Activated T-helper 1 cell treated with anti-CD3 and anti-CD28 coated beads, Interleukin-2, amount 50 U/mL, for 16 hours (primary cell): ENCODE measurements at places on chromosomes 12 and 14.

GRCh38 chr12:55830601-55831446, 1.4 kb upstream of the DNAJC14 start:
- no peak for DNase-seq

DNA sequence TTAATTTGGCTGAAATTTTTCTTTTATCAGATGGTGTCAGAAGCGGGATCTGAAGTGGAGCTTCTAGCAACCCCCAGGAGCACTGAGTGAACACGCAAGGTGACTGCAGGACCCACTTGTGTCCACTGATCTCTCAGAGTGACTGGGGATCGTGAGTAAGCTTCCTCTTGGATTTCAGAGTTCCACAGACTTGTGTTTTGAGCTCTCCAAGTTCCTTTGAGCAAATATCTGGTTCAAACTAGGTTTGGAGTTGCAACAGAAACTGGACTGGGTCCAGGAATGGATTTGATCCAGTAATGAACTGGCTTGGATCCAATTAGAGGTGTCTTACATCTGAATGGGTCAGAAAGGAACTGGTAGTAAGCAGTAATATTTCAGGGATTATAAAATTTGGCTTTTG, 24.7 kb upstream of the B4GALNT1 start:
- DNase-seq, result no peak

GRCh38 chr12:108120863-108121165, 8.3 kb upstream of the WSCD2 start:
- no peak for DNase-seq

DNA sequence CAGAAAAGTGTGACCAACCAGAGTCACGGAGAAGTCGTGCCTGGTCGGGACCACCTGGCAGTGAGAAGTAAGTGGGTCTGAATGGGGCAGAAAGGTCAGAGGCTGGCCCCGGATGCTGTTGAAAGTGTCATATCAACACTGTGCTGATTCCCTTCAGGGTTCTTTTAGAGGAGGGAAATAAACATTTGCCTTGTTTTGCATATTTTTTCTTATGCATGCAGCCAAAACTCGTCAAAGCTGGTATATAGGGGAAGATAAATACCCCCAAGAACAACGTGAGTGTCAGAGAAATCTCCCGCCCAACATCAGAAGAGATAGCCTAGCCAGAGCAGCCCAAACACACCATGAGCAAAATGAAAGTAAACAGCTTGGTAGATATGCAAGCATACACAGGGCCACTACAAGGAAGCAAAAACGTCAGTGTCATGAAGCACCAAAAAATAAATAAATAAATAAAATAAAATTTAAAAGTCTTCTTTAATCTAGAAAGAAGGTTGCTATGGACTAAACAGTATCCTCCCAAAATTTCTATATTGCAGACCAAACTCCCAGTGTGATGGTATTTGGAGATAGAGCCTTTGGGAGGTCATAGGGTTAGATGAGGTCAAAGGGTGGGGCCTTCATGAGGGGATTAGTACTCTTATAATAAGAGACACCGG, 22.1 kb downstream of the EIF5 start:
- DNase-seq, result no peak

- DNase-seq, result no peak
These were observed 532.2 kb upstream of the MIS18BP1 start for GRCh38 chr14:45785240-45785639.

- DNase-seq, result no peak
These were observed 18.5 kb downstream of the CHST11 start for GRCh38 chr12:104475271-104475670.

- DNase-seq, result no peak
These were observed 416.9 kb downstream of the TMEM132D start for GRCh38 chr12:129486931-129487330.

- no peak for DNase-seq
These were observed 43.1 kb upstream of the ATF7IP start for GRCh38 chr12:14322403-14322802.

DNA sequence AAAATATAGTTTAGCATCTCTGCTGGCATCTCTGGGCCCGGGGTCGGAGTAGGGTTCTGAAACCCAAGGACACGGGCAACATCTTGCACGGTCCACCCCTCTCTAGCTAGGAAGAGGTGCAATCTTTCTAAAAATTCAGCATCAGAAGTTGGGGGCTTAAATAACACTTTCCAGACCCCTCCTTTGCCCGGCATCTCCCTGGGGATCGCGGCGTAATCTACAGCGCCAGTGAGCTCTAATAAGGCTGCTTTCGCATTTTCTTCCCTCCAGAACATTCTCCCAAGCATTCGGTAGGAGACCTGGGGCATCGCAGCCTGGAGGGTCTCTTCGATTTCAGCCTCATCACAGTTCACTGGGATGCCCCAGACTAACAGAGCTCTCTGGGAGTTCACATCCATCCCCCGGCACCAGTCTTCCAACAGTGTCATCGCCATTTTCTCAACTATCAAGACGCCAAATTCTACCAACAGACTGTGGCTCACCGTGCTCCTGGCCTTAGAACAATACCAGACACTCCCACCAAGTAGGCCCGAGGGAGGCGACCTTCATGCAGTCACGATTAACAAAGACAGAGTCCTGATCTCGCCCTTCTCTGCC, 880 bp downstream of the PNMA1 start:
- no peak for DNase-seq

GRCh38 chr12:12592930-12593329, 18.7 kb upstream of the CREBL2 start:
- no peak for DNase-seq

GRCh38 chr14:103943673-103944072, 1.3 kb upstream of the RD3L start:
- DNase-seq, result no peak

DNA sequence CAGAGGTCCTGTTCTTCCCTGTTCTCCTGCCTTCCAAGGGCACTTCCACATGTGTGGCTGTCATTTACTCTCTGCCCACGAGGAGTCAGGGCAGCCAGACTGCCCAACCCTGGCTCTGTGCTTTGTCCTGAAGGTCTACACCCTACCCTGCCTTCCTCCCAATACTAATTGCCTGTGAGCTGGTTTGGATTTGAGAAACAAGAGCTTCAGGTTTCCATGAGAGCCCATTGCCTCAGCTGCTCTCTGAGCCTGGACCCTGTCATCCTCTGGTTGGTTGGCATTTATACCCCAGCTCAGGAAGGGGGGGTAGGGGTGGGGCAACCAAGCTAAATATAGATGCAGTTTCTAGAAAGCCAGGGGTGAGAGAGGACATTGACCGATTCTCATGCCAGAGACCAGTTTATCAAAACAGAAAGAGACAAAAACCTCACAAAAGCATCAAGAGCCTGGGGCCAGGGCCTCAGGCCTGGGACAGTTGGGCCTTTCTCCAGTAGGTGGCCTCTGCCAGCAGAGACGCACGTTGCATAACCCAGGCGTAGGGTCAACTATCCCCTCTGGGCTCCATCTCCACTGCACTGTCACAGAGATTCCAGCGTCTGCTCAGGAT, 34.5 kb downstream of the VDR start:
- DNase-seq, result no peak

DNA sequence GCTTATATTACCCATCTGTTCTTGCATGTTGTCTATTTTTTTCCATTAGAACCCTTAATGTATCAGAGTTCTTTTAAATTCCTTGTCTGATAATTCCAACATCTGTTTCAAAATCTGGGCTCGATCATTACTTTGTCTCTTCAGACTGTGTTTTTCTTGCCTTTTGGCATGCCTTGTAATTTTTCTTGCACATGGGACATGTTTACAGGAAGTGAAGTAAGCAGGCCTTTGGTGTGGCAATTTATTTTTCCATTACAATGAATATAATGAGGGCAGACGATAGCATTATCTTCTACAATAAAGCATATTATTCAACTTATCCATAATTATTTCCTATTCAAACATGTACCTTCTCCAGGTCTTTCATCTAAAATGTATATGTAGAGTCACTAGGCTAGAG, 48.3 kb downstream of the STXBP6 start:
- no peak for DNase-seq

DNA sequence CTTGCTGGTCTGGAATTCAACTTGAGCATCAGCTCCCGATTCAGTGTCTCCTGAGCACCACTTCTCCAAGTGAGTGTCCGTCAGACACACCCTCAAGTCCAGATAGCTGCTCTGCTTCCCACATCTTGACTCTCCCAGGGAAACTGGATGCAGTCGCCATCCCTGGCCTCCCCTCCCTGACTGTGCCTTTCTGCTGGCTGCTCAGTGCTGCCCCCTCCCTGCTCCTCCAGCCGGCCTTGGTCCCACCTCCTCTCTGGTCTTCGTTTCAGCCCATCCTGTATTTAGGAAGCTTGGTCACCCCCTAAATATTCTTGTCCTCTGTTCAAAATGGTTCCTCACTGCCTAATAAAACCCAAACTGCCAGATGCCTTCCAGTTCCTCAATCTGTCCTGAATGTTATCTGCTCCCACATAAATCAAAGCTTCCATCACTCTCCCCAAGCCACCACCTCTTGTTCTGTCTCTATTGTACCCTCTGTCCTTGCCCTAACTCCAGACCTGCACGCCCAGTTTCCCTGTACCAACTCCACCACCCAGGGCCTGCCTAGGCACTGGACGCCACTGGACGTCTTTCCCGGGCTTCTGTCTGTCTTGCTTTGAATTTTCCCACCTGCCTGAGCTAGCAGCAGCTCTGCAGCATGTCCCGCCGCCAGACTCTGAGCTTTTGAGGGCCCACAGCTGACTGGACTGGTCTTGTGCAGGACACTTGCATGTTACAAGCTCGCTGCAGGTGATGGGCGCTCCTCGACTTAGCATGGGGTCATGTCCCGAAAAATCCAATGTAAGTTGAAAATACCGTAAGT, 33.8 kb downstream of the CCDC92 start:
- DNase-seq, result no peak

DNA sequence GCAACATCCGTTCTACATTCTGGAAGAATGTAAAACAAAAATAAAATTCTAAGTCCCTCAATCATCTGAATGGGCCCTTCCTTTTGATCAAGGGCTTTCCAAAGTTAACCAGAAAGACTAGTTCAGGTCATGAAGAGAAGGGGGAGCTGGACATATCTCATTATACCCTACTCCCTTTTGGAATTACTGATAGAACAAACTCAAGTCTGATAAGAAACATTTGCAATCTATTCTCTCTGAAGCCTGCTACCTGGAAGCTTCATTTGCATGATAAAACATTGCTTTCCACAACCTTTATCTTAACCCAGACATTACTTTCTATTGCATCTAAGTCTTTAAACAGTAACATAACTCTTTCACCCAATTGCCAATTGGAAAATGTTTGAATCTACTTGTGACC, 8.3 kb upstream of the ACSM4 start:
- DNase-seq, result no peak

GRCh38 chr12:118874698-118875548, 106.4 kb upstream of the SRRM4 start:
- no peak for DNase-seq

DNA sequence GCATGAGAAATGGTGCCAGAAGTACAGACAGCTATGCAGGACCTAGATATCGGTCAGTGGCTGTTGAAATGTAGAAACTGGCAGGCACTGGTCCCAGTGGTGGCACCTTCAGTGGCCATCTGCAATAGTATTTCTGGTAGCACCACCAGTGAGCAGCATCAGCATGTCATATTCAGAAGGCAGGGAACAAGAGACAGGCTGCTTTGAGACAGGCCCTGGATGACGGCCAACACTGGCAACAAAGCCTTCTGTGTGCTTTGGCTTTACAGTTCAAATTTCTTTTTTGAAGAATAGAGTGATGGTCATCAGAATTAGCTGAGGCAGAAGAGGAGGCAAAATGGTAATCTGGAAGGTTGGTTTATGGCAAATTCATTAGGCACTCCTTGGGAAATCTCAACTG, 273.4 kb upstream of the SLC16A7 start:
- DNase-seq, result no peak

DNA sequence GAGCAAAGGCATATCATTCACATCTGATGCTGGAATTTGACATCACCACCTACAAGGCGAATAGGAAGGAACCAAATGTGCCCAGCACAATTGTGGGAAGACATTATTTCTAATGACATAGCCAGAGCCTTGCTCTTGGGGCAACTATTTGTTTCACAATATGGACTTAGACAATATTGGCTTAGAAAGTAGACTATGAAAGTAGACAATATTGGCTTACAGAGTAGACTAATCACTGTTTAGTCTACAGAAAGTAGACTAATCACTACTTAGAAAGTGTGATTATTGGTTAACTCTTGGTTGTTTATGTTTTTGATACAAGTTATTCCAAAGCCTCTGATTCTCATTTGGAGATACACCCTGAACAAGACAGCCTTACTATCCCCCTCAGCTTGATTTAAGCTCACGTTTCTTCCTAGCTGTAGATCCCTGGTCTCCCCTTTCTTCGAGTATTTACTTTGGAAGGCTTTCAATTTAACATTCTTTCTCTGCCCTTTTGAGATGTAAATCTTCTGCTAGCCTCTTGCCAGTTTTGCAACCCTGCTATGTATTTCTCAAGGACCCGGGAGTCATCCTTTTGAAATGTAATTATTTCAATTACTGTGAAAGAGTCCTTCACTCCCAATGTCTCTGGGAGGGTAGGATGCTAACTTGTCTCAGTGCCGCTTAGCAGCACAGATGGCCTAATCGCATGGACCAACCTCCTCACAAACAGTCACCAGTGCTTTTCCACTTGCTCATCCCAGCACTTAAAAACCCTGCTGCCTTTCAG, 843.2 kb downstream of the GALC start:
- no peak for DNase-seq

DNA sequence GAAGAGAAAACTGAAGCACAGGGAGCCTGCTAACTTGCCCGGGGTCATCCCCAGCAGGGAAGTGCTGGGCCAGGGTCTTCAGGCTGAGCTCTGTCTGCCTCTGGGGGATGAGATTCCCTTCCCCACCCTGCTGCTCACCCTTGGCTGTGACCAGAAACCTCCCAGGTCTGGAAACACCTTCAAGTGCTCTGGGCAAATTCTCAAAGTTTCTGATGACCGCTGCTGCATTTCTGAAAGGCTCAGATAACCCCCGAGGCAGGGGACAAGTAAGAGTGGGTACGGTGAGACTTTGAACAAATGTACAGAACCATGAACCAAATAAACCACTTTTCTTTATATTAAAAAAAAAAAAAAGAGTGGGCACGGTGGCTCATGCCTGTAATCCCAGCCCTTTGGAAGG, 41.3 kb downstream of the LTBP2 start:
- no peak for DNase-seq

DNA sequence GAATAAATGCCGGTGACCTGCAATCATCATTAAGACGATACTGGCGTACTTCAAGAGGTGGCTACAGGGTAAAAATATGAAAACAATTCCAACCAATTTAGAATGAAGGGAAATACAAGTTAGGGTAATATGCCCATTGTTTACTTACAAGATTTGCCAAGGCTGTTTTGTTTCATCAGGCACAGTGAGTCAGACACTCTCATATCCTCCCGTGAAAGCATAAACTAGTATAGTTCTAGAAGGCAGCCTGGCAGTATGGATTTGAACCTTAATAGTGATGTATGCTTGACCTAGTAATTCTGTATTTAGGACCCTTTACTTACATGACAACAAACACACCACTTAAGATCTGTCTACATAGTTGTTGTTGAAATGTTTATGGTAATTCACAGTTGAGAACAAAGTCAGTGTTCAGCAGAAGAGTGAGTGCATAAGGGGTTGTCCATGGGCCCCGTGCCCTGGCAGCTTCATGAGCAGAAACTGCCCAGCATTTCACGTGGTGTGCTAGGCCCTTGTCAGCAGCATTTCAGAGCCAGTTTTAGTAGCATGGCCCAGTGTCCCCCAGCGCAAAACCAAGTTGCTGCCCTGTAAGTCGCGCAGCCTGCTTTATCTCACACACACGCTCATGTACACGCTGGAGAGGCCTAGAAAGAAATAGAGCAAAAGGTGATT, 80.8 kb downstream of the EP400 start:
- no peak for DNase-seq

GRCh38 chr12:3132636-3133404, 55.6 kb downstream of the TSPAN9 start:
- DNase-seq, result no peak

GRCh38 chr12:95951515-95951914, 8.4 kb downstream of the AMDHD1 start:
- no peak for DNase-seq

GRCh38 chr12:88925454-88925853, 345.2 kb upstream of the KITLG start:
- no peak for DNase-seq
